ENCODE measurements at places on chromosomes 4 and X. TPM values are rescaled to one million over a fixed set of nuclear protein-coding genes. Genes with fewer than 3 reads are reported as not detected.
A peak's percentile ranks its signal among the peaks of the same experiment; 100 is the strongest.

- DNase-seq: peak; percentile 14
Measured at GRCh38 chrX:42732506-42732905, 45.5 kb downstream of the PPP1R2C start.

DNA sequence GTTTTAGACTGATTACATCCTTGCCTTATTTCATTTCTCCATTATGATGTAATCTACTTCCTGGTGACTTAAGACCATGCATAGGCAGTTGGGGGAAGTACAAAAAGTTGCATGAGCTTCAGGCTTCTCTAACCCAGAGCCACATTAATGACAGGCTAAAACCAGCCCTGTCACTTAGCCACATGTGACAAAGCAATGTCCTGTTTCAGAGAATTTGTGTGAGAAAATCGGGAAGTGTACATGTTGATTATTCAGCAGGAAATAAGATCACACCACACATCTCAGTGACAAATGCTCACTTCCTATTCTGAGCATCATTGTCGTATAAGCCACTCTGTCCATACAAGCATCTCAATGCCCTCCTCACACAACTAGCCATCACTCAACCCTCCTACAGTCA, 98.5 kb upstream of the MAGEB16 start:
- DNase-seq: no peak

DNA sequence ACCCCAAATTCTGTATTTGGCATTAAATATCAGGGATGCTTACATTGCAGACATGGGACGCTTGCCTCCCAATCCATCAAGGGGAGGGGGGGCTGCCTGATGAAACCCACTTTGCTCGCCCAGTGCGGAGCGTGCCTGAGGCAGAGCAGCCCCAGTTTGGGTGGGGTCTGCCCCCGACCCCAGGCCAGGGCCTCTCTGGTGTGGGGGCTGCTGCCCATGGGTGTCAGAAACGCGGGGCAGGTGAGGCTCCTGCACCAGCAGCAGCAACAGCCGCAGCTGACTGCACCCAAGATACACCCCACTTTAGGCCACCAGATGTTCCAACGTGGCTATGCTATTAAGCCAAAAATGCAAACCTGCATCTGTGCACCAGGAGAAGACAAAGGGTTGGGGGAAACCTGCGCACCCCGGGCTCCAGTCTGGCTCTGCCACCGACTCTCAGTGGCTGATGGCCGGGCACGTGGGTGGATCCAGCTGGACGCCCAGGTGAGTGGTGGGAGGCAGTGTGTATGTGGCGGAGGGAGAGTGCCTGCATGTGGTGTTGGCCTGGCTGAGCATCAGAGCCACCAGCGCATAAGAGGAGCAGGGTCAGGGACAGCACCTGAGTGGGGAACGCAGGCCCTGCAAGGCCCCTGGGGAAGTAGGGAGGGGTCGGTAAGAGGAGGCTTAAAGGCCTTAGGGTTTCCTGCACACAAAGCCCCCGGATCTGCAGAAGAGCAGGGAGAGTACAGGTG, 86.2 kb downstream of the ABLIM2 start:
- no peak for DNase-seq

DNA sequence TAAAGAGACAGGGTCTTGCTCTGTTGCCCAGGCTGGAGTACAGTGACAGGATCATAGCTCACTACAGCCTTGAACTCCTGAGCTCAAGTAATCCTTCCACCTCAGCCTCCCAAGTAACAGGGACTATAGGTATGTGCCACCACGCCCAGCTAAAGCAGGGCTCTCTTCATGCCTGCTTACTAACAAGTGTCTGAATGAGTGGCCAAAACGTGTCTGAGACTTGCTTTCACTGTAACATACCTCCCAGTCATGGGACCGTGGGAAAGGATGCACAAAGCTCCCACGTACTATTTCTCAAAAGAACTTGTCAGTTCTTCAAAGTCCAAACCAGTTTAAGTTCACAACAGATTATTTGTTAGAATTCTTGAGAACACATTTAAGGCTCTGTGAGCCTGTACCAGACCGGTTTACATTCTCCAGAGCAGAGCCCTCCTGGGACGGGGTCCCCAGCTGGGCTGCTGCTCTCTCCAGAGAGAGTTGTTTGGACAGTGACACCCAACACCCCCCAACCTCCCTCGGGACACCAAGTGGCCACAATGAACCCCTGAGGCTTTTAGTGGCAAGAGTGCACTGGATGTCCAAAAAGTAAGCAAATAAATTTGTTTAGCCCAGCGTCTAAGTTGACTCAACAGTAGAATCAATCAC, 24.1 kb downstream of the SH3KBP1 start:
- DNase-seq: no peak

- DNase-seq: no peak
Measured at GRCh38 chr4:113303315-113303714, 253.9 kb downstream of the ANK2 start.

DNA sequence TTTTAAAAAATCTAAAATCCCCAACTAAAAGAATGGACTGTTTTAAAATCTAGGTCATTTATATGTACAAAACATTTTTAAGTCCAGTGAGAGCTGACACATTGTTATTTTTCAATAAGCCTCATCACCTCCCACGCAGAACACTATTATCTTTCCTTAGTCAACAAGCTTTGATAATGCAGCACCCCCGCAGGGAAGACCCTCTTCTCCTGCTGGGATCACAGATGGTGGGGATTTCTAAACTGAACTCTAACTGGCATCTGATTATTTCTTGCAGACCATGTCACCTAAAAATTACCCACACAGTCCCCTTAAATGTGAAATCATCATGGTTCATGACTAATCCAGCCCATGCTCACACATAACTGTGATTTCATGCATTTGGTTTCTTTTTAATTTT, 11.6 kb downstream of the SYTL4 start:
- DNase-seq: no peak

GRCh38 chrX:24423960-24424359, 41.1 kb upstream of the PDK3 start:
- no peak for DNase-seq

SMR3B gene
- not detected for total RNA-seq

PF4V1 gene
- not detected for total RNA-seq

SPANXA1 gene
- not detected for total RNA-seq

Data from gastrocnemius medialis (tissue), 4 donors.